Epithelial cell of proximal tubule (primary cell): ENCODE measurements at places on chromosomes 5 and 9. TPM values are rescaled to one million over a fixed set of nuclear protein-coding genes. Genes with fewer than 3 reads are reported as not detected.

Gene DMRT2
- 0.35 TPM in 1 of 2 replicates, not detected in the other for total RNA-seq

Gene MCCC2
- total RNA-seq = 25.3 and 38.6 TPM in 2 replicates

Gene PCDHB12
- total RNA-seq = not detected in 2 replicates

DNA sequence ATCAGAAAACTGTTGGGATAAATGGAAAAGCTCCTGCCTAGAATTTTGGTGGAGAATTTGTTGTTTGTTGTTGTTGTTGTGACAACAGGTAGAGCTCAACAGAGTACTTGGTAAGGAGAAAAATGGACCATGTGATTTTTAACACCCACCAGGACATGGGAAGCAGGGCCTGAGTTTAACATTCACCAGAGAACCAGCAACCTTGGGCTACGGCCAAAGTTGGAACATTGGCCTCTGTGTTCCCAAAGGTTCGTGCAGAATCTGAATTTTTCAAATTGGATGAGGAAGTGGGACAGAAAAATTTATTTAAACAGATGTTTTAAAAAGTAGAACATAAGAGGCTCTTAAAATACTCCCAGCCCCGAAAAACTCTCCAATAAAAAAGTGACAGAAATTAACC lies 127.0 kb downstream of the GNA14 start:
- no peak for DNase-seq

Gene FBP2
- total RNA-seq = not detected in 2 replicates

- DNase-seq = no peak
These were observed 60.3 kb downstream of the RFK start for GRCh38 chr9:76333964-76334363.

GRCh38 chr5:156912869-156913268 lies 50.2 kb downstream of the TIMD4 start:
- no peak for DNase-seq

GRCh38 chr5:7753596-7753995 lies 97.3 kb downstream of the CFAP90 start:
- DNase-seq = no peak

Gene SNAPC3
- total RNA-seq = 21.4 and 25.2 TPM in 2 replicates
